Kidney (tissue), 22 donors: ENCODE measurements at places on chromosomes 2 and 18.

GRCh38 chr2:185990861-185991525, 252.4 kb downstream of the FSIP2 start:
- DNase-seq = no peak

GRCh38 chr2:65396348-65397026, 35.9 kb downstream of the SPRED2 start:
- DNase-seq = no peak

DNA sequence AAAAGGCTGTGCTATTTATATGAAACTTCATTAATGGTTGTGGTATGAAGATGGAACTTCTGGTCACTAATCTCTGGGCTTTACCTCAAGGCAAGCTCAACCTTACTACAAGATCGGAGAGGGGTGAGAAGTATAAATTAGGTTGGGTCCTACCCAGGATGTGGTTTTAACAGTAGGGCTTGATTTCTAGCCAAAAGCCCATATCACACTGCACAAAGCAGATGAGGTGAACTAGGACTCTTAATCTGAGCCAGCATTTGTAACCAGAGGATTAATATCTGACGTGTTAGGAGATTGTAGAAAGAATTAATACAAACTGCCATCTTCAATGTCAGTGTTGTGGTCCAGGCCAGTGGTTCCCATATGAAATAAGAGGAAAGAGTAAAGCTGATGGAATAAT, 86.4 kb upstream of the RGPD4 start:
- no peak for DNase-seq

DNA sequence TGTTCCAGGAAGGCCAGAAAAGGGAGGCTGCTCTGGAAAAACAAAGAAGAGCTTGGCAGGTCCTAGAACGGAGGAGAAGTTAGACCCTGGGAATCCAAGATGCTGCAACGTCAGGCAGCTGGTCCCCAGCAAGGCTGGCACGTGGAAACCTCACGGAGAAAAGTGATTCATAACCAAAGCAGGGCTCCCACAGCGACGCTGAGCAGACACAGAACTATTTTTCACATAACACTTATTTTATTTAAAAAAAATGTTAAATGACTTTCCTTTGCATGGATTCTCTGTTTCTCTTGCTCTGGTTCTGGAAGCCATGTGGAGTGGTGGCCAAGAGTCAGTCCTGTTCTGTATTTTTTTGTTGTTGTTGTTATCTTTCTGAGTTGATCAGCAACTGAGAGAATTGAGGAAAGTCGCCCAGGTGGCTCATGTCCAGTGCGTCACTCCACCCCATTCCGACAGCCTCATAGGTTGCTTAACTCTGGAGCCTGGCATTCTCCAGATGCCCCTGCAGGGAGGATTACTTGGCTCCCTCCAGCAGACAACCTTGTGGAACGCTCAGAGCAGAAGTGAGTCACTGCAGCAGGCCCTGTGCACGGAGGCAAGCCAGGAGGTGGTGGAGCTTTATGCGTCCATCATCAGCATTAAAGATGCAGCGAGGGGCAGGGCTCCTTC, 229.9 kb upstream of the HDAC4 start:
- no peak for DNase-seq

GRCh38 chr2:71330585-71331330, 824 bp upstream of the ZNF638 start:
- DNase-seq = no peak

DNA sequence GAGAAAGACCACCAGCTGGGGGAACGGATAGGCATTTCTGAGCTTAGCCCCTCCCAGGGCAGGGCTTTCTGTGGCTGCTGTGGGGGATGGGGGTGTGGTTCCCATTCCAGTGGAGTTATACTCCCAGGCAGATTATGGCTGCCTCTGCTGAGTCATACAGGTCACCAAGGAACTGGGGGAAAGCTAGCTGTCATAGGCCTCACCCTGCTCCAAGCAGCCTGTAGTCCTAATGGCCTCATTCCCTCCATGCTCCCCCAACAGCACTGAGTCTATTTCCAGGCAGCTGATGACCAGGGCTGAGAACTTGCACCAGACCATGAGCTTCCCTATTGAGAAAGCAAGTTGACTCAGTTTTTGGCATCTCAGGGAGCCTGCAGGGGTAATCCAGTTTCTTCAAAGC, 87.1 kb downstream of the GPR39 start:
- no peak for DNase-seq

- peak; percentile 19 for DNase-seq
These were observed 463.1 kb downstream of the TSN start for GRCh38 chr2:122218596-122218995.

- no peak for DNase-seq
These were observed 363.6 kb downstream of the LPIN1 start for GRCh38 chr2:12110074-12110473.

DNA sequence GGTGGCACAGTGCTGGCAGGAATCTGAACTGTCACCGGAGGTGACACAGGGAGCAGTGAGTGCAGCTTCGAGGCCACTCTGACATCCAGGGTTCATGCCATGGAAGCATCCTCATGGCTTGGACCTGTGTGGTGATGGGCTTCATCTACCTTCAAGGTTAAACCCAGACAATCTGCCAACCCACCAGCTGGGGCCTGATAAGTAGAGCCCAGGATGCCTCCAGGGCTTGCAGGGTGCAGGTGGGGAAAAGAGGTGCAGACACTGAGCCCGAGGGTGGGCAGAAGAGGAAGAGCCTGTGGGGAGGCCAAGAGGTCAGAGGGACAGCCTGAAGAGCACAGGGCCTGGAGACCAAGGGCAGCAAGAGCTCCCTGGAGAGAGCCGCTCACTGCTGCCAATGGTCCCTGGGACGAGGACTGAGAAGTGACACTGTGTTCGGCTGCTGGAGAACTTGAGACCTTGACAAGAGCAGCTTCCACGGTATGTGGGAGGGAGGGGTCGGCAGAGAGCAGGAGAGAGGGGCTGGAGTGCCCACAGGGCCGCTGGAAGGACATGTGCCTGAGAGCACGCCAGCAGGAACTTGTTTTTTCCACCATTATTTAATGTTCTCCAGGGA, 8.1 kb upstream of the HES6 start:
- peak; percentile 57 for DNase-seq

DNA sequence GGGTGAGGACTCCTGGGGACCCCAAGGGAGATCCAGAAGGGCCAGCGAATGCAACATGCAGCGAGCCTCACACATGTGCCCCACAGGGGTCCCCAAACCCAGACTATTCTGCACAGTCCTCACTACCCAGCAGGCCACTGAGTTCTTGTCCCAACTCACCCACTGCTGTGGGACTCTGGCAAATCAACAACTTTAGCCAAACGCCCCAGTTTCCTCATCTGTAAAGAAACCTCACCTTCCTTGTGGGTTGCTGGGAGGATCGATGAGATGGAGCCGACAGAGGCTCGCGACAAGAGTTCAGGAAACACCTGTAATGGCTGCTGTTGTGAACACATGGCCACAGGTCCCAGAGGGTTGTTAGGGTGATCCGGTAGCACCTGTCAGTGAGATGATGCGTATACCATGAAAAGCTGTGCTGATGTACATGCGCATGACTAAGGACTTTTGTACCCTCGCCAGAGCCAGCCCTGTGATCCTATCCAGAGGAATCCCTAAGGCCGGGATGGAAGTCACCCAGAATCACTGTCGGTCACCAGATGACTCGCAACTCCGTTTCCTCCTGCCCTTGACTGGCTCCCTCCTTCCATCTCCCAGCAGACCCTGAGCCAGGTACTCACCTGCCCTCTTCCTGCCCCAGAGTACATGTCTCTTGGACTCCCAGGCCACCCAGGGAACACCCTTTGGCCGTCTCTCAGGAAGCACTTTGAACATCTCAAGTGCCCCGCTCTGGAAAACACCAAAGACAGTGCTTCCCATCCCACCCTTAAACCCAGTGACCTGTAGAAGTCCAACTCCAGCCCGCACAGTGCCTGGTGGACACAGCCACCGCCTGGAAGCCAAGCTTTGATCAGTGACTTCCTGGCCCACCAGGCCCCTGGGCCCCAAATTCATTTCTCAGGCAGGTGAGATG, 103.3 kb upstream of the ID2 start:
- peak; percentile 37 for DNase-seq

- DNase-seq = no peak
These were observed 61.5 kb downstream of the FARP2 start for GRCh38 chr2:241417626-241418025.

GRCh38 chr2:70356941-70357683, 55.2 kb upstream of the FAM136A start:
- DNase-seq = peak; percentile 25

GRCh38 chr2:101758001-101758400, 60.5 kb downstream of the MAP4K4 start:
- DNase-seq = no peak

DNA sequence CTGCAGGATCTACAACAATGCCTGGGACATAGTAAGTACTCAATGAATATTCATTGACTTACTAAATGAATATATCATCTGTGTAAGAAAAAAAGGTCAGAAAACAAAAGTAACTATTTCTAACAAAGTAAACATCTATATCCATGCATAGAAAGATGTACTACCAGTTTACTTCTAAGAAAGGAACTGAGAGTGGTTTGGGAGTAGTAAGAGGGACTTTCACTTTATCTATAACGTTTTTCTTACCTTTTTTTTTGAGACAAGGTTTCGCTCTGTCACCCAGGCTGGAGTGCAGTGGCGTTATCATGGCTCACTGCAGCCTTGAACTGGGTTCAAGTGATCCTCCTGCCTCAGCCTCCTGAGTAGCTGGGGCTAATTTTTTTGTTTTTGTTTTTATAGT, 25.7 kb downstream of the DHX57 start:
- DNase-seq = no peak

- no peak for DNase-seq
These were observed 62.5 kb downstream of the FAM228A start for GRCh38 chr2:24237313-24237712.

- DNase-seq = no peak
These were observed 3.1 kb downstream of the ADAM17 start for GRCh38 chr2:9552219-9553178.

GRCh38 chr2:225515033-225515432, 115.5 kb downstream of the NYAP2 start:
- no peak for DNase-seq

DNA sequence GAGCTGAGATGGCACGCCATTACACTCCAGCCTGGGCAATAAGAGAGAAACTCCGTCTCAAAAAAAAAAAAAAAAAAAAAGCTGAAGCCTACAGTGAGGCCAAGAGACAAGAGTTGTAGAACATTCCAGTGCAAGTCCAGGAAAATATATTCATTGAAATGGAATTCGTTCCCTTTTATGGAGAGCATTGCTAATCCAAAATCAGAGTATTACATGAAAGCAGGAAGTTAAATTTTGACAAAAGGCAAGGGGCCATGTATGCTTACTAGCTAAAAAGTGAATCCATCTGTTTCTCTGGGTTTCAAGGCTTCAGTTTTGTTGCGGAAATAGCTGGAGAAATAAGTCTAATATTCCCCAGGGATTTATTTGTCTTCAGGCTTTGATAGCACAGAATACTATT, 471.7 kb downstream of the THSD7B start:
- DNase-seq = no peak

- DNase-seq = no peak
These were observed 22.6 kb downstream of the CHMP1B start for GRCh38 chr18:11873670-11874340.

- no peak for DNase-seq
These were observed 67.8 kb downstream of the QPCT start for GRCh38 chr2:37412231-37412630.

DNA sequence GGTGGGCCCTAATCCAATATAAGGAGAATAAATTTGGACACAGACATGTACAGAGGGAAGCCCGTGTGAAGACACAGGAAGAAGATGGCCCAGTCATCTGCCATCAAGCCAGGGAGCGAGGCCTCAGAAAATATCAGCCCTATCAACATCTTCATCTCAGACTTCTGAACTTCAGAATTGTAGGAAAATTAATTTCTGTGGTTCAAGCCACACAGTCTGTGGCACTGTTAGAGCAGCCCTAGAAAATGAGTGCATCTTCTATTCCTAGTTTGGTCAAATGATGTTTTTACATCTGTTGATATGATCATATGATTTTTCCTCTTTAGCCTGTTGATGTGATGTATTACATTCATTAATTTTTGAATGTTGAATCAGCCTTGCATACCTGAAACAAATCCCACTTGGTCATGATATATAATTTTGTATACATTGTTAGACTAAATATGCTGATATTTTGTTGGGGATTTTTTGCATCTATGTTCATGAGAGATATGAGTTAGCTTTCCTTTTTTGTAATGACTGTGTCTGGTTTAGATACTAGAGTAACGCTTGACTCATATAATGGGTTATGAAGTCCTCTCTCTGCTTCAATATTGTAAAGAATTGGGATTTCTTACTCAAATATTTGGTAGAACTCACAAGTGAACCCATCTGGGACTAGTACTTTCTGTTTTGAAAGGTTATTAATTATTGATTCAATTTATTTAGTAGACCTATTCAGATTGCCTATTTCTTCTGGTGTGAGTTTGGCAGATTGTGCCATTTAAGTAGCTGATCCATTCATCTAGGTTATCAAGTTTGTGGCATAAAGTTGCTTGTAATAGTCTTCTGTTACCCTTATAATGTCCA, 451.4 kb downstream of the EIPR1 start:
- DNase-seq = no peak

DNA sequence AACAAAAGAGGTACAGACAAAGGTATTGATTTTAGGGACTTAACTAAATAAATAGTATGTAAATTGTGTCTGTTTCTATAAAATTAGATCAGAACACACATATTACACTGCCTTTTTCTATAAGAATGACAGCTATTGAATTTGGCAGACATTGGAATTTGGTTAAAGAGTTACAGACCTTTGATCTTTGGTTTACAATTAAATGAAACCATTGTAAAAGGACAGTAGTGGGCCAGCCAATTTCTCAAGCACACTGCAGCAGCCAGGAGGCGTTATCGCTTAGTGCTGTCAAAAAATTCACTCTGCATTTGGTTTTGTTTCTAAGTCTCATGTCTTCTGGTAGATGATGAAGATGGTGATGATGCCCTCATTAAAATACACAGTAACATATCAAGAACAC, 175.9 kb downstream of the NR4A2 start:
- no peak for DNase-seq

DNA sequence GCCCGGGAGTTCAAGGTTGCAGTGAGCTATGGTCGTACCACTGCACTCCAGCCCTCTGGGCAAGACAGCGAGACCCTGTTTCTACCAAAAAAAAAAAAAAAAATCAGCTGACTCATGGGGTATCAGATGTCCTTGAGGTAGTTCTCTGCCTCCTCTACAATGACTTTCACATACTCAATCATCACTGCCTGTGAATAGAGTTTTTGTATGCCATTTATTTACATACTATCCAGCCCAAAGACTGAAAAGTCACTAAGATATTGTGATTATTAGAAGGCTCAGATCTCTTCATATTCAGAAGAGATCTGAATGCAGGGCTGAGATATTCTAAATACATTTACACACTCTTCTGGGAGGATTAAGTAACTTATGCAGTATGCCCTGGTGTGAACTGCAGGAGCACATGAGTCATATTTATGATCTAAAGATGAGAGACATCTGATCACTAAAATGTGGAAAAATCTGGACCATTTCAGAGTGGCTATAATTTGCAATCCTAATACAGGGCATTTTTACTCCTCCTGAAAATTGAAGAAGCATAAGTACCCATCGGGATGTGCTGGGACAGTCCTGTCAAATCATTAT, 38.9 kb downstream of the KLF7 start:
- DNase-seq = no peak

- DNase-seq = no peak
These were observed 43.5 kb upstream of the MSH2 start for GRCh38 chr2:47359375-47359868.
